ENCODE measurements at places on chromosomes 7 and 10.

- DNase-seq = no peak
Observed at GRCh38 chr10:67518756-67519155, 177.2 kb downstream of the CTNNA3 start.

DNA sequence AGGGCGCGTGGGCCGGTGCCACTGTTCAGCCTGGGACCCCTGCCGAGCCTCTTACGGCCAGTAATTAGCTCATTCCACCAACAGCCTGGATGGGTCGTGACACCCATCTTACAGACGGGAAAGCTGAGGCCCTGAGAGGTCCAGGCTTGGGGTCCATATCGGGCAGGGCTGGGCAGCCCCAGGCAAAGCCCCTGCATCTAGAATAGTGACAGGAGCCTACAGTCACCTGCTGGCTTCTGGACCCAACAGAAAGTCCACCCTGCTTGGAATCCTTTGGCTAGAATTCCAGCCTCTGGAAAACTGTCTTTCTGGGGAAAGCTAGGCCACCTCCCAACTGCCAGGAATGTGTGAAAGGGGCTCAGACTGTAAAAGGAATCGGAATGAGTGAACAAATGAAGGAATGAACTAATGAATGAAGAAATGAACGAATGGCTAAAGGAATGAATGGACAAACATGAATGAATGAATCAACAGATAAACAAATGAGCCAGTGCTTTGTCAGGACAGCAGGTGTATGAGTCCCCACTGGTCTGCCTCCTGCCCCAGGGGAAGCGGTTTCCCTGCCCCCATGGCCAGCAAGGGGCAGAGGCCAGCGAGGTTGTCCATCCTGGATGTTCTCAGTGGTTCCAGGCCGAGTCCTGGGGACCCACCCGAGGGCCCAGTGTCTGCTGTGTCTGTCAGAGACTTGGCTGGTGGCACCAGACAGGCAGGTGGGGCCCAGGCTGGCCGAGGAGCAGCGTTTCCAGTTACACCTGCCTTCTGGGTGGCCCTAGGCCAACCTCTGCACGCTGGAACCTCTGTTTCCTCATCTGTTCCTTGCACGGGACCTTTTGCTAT is 24.1 kb upstream of the PDGFA start:
- no peak for DNase-seq

DNA sequence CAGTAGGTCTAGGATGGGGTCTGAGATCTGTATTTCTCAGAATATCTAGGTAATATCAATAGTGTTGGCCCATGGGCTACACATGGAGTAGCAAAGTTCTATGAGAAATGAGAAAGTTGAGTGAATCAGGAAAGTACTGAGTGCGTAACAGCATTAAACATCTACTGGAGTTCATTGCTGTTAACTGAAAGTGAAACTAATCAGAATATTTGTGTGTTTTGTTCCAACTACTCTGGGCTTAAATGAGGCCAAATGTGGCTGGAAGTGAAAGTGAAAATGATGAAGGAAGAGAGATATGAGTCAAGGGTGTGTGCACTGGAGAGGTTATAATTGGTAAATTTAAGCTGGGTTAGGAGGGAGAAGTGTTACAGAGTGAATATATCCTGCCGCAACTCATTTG is 46.5 kb downstream of the TMEM106B start:
- DNase-seq = peak; percentile 93

DNA sequence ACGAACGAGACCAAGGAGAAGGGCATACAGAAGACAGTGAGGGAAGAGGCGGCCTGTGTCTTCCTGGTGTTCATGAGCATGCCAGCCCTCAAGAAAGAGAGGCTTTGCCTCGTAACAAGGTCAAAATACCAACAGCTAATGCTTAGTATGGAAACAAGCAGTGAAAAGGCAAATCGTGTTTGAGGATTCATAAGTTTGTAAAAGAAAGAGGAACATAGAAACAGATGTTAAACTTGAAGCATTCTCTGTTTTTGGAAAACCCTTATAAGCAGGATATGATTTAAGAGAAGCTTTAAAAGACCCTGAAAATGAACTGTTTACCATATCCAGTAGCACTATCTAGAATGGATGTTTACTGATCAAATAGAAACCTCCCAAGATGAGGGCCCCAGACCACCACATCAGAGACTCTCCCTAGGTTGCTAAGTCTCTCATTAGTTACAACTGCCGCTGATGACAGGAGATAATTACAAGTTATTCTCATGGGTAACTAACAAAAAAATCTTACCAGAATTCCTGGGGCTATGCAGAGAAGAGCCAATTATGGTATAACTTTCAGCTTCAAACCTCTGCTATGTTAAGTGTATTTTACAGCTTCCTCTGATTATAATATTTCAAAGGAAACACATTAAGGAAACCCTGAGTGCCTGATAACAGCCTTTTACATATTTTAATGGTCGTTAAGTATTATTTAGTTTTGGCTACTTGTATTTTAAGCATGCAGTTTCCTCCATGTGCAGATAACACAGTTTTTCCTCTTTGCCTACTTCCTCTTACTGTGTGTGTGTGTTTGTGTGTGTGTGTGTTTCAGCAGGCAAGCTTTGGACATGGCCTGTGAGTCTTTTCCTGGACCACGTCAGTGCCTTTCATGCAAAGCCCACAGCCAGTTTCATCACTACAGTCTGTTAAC is 17.9 kb downstream of the JCAD start:
- DNase-seq = peak; percentile 25

GRCh38 chr10:65123120-65123519 is 1601.9 kb downstream of the REEP3 start:
- no peak for DNase-seq

DNA sequence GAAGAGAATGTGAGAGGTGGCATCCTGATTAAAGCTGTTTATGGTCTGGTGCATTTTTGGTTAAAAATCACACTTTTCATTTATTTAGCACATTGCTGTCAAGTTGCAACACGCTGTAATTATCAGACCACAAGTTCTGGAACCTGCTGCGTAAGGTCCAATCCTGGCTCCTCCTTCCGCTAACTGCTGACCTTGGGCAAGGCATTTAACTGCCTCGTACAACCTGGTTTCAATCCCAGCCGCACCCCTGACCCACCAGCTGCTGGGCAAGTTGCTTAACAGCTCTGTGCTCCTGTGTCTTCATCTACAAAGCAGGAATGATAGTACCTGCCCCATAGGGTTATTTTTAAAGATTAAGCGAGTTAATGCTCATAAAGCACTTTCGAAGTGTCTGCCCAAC is 281.8 kb downstream of the PAXIP1 start:
- no peak for DNase-seq
